ENCODE measurements at places on chromosomes 7 and 10.

DNA sequence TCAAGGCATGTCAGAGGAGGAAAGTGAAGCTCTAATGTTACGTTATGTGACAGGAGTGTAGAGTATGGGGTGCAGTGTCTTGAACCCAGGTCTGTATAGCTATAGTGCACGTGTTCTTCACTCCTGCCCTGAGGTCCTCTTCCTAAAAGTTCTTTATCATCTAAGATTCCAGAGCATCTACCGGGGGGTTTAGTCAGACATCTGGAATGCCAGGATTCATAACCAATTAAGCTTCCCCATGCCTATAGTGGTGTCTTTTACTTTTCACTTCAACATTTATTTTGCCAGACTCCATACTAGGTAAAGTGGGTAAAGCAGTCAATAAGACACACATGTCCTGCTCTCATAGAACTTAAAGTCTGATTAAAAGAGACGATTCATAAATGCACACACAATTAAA, 22.4 kb downstream of the PPP1R3C start:
- no peak for DNase-seq

GRCh38 chr7:84364708-84365107, 170.1 kb upstream of the SEMA3A start:
- DNase-seq: no peak

DNA sequence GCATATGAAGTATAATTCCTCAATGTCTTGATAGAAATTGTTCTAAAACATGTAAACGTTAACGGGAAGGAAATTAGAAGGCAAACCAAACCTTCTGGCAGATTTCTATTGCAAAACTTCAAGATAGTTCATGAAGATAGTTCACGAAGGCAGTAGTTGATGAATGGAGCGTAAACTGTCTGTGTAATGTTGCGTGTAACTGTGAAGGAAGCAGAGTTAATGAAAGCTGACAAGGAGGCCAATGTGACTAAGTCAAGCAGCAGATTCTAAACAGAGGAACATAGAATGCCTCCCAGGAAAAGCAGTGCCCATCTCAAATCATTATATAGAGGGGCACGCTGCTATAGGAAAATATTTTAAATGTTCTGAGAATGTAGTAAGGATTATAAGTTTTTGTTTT, 659.7 kb upstream of the IGFBP3 start:
- DNase-seq: no peak

GRCh38 chr10:121069061-121069850, 218.1 kb downstream of the WDR11 start:
- DNase-seq: no peak

GRCh38 chr10:1658658-1659057, 78.7 kb downstream of the ADARB2 start:
- no peak for DNase-seq

DNA sequence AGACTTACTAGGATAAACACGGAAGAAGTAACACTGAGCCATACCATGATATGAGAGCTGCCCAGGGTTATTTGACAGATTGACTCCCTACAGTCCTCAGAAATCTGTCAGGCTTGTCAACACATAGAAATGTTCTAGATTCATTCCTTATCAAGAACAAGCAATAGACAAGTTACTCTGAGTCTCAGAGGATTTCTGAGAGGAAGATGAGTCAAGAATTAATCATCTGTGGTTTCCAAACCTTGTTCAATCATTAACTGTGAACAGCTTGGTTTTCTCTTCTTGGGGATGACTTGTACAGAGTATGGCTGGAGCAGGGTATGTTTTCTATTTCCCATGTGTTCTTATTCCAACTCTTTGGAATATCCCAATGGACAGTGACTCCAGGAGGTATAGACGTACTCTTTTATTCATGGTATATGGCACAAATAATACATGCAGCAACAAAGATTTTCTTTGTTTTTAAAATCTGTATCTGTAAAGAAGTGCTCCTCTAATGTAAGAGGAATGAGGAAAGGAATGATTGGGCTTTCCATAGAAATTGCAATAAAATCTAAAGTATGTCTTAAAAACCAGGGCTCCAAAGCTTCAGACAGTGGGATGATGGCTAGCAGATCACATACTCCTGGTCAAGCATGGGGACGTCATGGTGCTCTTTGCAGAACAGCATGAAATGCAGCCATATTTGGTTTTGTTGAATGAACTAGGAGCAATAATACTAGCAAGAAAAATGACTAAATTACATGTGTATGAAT, 11.9 kb upstream of the SFR1 start:
- DNase-seq: no peak

DNA sequence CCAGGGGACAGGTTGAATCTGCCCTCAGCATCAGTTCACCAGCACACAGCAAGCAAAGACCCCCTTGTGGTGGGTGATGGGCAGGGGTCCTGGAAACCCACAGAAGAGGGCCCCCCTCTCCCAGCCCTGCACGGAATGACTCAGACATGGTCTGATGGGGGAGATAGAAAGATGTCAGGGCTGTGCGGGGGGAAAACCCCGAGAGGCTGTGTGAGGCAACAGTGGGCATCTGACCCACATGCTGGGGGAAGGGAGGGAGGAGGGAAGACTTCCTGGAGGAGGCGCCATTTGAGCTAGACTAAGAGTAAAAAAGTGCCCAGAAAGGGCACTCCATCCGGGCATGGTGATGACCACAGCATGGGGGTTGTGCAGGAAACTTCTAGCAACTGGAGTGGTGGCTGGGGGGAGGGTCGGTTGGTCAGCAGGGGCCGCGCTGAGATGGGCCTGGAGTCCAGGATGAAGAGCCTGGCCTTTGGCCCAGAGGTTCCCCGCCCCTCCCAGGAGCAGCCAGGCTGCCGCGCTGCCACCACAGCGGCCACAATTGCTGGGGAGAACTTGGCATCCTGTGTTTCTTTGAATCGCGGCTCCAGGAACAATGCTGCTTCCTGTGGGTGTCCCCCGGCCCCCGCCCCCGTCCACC, 2.5 kb downstream of the LFNG start:
- DNase-seq: no peak

GRCh38 chr10:126917975-126918908, 13.0 kb downstream of the DOCK1 start:
- DNase-seq: no peak

GRCh38 chr7:85829817-85830432, 643.1 kb upstream of the SEMA3D start:
- DNase-seq: no peak

GRCh38 chr7:36034020-36034419, 119.0 kb upstream of the EEPD1 start:
- no peak for DNase-seq

GRCh38 chr7:106462365-106462859, 177.6 kb upstream of the NAMPT start:
- DNase-seq: no peak

- DNase-seq: no peak
These were observed 35.5 kb downstream of the CALML3 start for GRCh38 chr10:5560142-5560816.

DNA sequence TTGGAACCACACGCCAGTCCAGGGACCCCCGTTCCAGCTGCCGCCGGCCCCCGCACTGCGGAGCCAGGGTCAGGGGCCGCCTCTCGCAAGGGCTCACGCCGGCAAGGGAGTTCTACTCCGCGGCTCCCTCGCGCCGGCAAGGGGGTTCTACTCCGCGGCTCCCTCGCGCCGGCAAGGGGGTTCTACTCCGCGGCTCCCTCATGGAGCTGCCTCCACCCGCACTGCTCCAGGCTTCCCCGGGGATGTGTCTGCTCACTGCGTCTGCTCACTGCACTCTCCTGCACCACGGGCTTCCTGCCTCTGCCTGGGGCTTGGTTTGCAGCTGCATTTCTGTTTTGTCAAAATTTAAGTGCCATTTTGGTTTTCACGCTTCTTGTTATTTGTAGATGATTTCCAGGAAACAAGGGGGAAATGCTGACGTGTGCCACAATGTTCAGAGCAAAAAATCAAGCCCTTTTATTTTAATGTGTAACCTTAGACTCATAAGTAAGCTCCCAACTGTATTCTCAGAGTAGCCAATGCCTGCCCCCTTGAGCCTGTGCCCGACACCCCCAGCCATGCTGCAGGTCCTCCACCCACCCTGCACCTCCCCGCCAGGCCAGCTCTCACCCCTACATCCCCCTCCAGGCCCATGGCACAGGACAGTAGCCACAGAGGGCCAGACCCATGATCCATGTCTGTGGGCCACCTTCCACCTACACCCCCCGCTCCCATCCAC, 246.2 kb downstream of the MAD1L1 start:
- peak; percentile 60 for DNase-seq

- no peak for DNase-seq
These were observed 51.9 kb downstream of the SORBS1 start for GRCh38 chr10:95509251-95509650.

DNA sequence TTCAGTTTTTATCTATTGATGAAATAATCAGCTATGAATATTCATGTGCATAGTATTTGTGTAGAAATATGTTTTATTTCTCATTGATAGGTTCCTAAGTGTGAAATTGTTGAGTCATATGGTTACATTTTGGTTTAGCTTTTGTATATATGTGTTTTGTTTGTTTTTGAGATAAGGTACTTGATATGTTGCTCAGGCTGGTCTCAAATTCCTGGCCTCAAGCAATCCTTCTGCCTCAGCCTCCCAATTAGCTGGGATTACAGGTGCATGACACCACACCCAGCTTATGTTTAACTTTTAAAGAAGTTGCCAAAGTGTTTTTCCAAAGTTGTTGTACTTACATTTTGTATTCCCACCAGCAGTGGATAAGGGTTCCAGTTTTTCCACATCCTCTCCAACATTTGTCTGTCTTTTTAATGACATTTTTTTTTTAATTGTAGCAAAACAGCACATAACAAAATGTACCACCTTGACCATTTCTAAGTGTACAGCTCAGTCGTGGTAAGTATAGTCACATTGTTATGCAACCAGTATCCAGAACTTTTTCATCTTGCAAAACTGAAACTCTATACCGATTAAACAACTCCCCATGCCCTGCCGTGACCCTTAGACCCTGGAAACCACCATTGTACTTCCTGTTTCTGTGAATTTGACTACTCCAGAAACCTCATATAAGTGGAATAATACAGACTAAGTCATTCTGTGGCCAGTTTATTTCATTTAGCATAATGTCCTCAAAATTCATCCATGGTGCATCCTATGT, 12.6 kb upstream of the UBE2D1 start:
- DNase-seq: no peak

GRCh38 chr10:98106531-98106930, 27.9 kb upstream of the R3HCC1L start:
- DNase-seq: no peak

GRCh38 chr7:23012908-23013714, 819 bp downstream of the HYCC1 start:
- no peak for DNase-seq

- no peak for DNase-seq
These were observed 82.3 kb downstream of the TAX1BP1 start for GRCh38 chr7:27822245-27822644.

- DNase-seq: no peak
These were observed 30.3 kb downstream of the PIK3CG start for GRCh38 chr7:106895246-106895864.

- DNase-seq: no peak
These were observed 508.2 kb downstream of the ZWINT start for GRCh38 chr10:55852900-55853299.

GRCh38 chr7:128259131-128260061, 18.3 kb downstream of the LEP start:
- no peak for DNase-seq

- DNase-seq: no peak
These were observed 51.8 kb downstream of the PYROXD2 start for GRCh38 chr10:98363220-98363619.

DNA sequence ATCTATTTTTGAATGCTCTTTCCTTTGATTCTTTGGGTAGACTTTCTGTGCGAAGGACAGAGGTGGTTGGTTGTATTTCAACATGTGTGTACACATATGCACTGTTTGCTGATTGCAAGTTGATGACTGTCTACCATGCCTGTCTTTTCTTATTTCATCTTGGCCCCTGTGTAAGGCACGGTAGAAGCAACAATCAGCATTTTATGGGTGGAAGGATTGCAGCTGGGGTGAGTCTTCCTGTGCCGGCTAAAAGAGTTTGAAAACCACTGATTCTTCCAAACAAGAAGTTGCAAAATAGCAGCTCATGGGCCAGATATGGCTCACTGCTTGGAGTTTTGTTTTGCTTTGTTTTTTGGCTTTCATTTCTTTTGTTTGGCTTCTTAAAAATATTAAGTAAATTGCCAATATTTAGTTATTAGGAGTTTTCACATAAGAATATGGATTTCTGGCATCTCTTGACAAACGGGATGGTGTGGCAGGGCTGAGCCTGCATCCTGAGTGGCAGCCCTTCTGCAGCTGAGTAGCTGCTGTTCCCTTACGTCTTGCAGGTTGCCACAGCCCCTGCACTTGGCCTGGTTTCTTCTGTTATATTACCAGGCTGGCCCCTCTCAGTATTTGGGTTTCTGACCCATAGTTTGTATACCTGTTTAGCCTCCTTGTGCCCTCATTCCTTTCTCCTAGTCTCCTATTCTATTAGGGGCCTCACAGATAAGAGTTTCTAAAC, 7.2 kb downstream of the ZNF862 start:
- DNase-seq: no peak

DNA sequence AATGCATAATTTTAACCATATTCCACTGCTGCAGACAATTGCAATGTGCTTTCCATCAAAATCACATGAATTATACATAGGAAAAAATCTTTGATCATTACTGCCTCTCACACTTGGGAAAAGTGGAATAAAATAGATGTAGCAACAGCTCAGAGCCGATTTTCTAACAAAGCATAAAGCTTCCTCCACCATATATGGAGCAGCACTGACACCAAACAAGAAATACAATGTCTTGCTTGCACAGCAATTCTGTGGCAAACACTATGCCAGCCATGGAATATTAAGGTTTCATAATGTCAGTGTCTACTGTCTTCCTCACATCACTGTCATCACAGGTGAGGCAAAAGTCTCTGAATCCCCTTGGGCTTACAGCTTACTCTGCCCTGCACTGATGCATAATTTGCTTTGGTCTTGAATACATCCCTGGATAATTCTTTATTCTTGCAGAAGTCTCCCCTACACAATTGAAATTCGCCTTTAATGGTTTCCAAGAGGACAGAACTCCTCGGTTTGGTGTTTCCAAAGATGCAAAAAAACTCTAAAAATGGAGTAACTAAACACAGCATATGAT, 198.5 kb downstream of the CACNA2D1 start:
- no peak for DNase-seq

DNA sequence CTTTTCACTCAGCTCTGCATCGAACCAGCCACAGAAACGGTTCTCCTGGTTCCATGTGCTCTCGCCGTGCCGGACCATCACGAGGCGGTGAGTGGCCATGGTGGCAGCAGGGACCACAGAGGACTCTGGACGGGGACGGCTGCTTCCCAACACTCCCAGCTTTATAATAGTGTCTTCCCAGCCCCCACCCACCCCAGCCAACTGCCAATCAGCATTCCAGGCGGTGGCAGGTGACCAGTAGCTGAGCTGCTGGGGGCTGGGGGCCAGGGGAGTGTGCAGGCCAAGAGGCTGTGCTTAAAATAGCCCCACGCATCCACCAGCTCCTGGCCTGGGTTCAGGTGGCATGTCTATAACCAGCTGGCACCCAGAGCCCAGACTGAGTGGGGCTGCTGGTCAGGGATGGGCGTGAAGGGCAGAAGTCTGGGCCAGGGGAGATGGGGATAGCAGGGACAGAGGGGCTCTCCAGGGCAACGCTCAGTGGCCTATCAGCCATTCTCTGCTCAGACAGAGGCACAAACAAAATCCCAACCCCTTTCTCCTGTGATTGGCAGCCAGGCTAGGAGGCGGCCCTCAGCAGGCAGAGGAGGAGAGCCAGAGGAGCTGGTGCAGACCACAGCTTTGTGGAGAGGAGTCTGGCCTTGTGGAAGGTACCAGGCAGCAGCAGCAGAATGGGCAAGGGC, at the start of gene PGAM2:
PGAM2 (minus strand) TSS at position 137 of the 680 bp plus-strand sequence; CDS start at position 99, 38 bp downstream.
- peak; percentile 88 for DNase-seq

Data from Right ventricle myocardium inferior (tissue), 1 donor.